ENCODE measurements at places on chromosomes 12 and 14. TPM values are rescaled to one million over a fixed set of nuclear protein-coding genes. Genes with fewer than 3 reads are reported as not detected.

The TXNDC16 gene
- total RNA-seq = 1.2 TPM

The VPS37B gene
- total RNA-seq = 28.7 TPM

The PLCZ1 gene
- total RNA-seq = not detected

The SERPINA1 gene
- 0.72 TPM for total RNA-seq

The CCDC177 gene
- not detected for total RNA-seq

The DICER1 gene
- 19.4 TPM for total RNA-seq

The PRICKLE1 gene
- total RNA-seq = 0.58 TPM

The IRF2BPL gene
- total RNA-seq = 22.2 TPM

The INHBC gene
- not detected for total RNA-seq

The ANP32D gene
- not detected for total RNA-seq

The PTHLH gene
- 19.0 TPM for total RNA-seq

The TMEM117 gene
- total RNA-seq = 2.0 TPM

The TCL1B gene
- total RNA-seq = not detected

The PLBD1 gene
- 6.1 TPM for total RNA-seq

The RPGRIP1 gene
- total RNA-seq = 0.28 TPM

The SLC6A12 gene
- total RNA-seq = 0.51 TPM

The PUS1 gene
- 84.9 TPM for total RNA-seq

The DHRS2 gene
- total RNA-seq = 5.0 TPM

The TECPR2 gene
- 9.7 TPM for total RNA-seq

The ADAMTS20 gene
- not detected for total RNA-seq

The FICD gene
- total RNA-seq = 2.1 TPM

The OAS2 gene
- total RNA-seq = 0.44 TPM

The GPR68 gene
- 0.21 TPM for total RNA-seq

The GCN1 gene
- total RNA-seq = 61.1 TPM

The CLEC14A gene
- not detected for total RNA-seq

The TRPV4 gene
- 0.08 TPM for total RNA-seq

The ZNF219 gene
- 31.7 TPM for total RNA-seq

The GALNT9 gene
- 6.4 TPM for total RNA-seq

The DEPDC4 gene
- 0.72 TPM for total RNA-seq

The PTPRO gene
- not detected for total RNA-seq

The RDH16 gene
- 0.11 TPM for total RNA-seq

The RBM25 gene
- 62.1 TPM for total RNA-seq

The VWF gene
- 0.28 TPM for total RNA-seq

The SIX1 gene
- total RNA-seq = 4.8 TPM

The NOVA1 gene
- total RNA-seq = 3.5 TPM

The STYK1 gene
- total RNA-seq = 0.28 TPM

The ESR2 gene
- 0.08 TPM for total RNA-seq

The INSM2 gene
- not detected for total RNA-seq

The KRT7 gene
- total RNA-seq = 4,524 TPM

The KRT83 gene
- 4.2 TPM for total RNA-seq

The DHH gene
- total RNA-seq = not detected

The FAM90A1 gene
- total RNA-seq = 0.10 TPM

All from A549 treated with ZK216348 at 1 μM for 4 hours (cell line).